ENCODE measurements at places on chromosomes 7 and 10.

DNA sequence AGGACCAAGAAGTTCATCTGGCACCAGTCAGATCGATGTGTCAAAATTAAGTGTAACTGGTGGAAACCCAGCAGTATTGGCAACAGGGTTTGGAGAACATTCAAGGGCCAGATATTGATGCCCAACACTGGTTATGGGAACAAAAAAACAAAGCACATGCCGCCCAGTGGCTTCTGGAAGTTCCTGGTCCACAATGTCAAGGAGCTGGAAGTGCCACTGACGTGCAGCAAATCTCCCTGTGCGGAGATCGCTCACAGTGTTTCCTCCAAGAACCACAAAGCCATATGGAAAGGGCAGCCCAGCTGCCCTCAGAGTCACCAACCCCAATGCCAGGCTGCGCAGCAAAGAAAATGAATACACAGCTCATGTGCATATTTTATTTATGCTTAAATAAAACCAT is 10.1 kb upstream of the C7orf33 start:
- DNase-seq = no peak

- DNase-seq = no peak
Observed at GRCh38 chr7:7596176-7596575, 29.5 kb downstream of the MIOS start.

DNA sequence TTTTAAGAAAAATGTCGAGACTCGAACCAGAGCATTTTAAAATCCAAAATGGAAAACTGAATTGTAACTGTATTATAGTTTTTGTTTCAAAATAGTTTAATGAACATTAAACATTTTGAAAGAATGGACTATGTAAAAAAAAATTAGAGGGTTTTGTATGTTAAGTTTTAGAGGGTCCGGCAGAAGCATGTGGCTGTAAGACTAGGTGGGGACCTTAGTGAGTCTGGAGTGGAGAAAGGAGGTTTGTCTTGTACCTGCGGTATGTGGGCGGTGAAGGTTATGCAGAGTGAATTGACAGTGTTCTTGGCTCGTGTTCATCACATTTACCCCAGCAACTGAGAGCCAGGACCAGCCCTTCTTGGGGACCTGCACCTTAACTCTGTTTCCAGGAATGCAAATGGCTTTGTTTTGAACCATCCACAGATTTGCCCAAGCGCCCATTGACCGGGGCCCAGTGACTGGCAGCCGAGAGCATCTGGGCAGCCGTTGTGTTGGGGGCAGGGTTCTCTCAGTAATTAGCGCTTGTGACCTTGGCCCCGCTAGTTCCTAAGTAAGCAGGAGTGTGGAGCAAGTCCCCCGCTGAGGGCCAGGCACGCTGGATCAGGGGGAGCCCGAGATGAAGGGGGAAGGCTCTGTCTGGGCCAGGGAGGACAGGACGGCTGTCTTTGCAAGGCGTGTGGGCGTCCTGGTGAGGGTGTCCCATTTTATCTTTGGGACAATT is 1.4 kb upstream of the KLF6 start:
- DNase-seq = no peak

DNA sequence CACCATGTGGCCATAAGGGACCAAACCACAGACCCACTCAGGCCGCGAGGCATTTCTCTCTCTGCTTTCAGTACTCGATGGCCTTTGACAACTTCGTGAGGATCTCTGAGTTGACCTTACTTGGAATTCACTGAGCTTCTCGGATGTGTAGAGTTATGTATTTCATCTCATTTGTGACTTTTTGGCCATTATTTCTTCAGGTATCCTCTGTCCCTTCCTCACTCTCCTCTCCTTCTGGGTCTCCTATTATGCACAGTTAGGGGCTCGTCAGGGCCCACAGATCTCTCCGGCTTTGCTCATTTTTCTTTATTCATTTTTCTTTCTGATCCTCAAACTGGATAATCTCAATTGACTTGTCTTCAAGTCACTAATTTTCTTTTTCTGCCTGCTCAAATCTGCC is 16.6 kb upstream of the FOXL3 start:
- no peak for DNase-seq

GRCh38 chr7:158662610-158663427 is 41.8 kb downstream of the NCAPG2 start:
- DNase-seq = no peak

DNA sequence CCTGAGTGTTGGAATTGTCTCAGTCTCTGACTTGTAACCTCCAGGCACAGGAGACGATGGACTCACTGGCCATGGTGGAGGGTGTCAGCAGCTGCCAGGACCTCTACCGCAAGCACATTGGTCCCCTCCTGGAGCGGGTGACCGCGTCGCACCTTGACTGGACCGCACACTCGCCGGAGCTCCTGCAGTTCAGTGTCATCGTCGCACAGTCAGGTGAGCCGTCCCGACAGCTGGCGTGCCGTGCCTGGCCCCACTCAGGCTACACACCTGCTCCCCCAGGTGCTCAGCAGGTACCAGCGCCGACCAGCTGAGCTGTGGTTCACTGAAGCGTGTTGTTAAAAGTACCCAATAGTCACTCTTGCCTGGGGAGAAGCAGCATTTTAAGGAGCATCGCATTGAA is 36.7 kb upstream of the PRKAR1B start:
- no peak for DNase-seq

DNA sequence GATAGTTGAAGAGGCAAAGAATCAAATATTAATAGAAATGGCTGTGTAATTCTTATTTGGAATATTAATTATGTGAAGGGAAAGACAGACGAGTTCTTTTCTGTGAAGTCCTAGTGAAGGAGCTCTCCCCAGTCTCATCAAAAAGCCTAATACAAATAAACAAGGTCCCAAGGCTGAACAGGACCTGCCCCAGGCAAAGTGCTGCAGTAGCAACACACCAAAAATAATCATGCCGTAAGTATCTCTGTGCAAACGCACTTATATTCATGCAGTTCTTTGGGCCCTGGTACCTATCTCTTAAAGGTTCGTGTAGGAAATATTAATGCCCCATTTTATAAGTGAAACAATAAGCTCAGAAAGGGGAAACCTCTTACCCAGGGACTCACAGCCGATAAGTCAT is 12.2 kb upstream of the CHST15 start:
- no peak for DNase-seq

GRCh38 chr7:94511718-94512117 is 2.1 kb downstream of the CASD1 start:
- DNase-seq = peak; percentile 22

DNA sequence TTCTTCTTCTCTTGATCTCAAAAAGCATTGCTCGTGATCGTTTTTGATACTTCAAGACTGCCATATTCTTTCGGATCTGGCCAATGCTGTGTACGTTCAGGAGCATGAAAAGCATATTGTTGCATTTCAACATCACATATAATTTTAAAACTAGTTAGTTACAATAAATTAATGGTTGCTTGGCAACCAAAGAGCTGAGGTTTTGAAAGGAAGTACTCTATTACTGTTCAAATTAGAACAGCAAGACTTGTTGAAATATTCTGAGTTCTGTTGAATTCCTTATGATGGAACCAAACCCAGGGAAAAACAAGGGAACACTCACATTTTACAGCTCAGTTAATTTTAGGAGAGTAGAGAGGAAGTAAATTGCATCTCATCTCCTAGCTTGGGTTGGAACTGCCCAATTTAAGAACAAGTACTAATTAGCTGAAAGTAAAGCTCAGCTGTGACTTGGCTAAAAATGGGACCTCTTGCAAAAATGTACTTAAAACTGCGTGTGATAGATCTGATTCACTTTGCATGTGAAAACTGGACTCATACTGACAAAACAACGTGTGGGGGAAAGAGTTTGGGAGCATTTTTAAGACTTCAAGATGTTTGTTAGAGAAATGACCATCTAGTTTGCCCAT is 21.2 kb downstream of the OR9A2 start:
- no peak for DNase-seq

DNA sequence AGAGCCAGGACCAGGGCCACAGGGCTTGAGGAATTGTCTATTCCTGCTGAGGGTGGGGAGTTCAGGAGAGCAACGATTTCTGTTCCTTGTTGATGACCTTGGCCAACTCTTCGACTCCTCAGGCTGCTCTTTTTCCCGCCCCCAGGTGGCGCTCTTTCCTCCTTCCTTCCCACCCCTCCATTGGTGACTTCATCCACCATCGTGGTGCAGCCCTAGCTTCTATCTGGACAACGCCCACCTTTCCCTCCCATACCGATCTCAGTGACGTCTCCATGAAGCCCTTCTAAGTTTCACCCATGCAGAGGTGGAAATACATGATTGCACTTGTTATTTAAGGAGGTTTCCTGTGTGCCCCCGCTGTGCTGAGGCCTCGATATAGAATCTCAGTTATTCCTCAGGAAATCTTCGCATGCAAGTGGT is 22.1 kb upstream of the CARD11 start:
- peak; percentile 3 for DNase-seq

- no peak for DNase-seq
Observed at GRCh38 chr10:31536302-31536701, 217.3 kb downstream of the ZEB1 start.

GRCh38 chr10:95384011-95384704 is 93.4 kb upstream of the PDLIM1 start:
- DNase-seq = no peak

DNA sequence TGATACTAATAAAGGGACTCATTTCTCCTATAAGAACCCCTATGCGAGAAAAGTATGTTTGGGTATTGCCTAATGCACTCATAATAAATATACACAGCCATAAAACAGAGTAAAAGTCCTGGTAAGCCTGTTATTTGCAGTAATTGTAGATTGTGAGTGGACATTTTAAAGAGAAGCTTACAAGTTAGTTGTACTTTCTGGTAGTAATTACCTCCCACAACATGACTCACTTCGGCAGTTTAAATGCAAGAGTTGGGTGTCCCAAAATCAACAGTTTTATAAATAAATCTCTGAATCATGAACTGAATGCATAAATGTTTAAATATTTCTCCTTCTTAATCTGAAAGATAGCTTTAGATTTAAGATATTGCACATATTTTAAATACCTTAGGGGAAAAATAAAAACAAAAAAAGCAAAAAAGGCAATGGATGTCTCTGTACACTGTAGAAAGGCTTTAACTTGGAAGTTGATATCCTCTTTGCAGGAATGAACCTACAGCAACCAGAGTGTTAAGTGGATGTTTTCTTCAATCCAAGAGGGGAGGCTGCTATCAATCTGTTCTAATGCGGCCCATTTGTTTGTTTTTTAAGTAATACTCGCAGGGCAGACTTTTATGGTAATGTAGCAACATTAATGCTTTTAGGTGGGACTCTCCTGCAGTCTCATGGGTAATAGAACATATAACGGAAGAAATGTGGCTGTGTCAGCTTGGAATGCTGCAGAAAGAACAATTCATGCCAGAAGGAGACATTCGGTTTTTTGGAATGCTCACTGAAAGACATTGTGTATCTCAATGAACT is 57.3 kb upstream of the ZEB1 start:
- DNase-seq = peak; percentile 93

DNA sequence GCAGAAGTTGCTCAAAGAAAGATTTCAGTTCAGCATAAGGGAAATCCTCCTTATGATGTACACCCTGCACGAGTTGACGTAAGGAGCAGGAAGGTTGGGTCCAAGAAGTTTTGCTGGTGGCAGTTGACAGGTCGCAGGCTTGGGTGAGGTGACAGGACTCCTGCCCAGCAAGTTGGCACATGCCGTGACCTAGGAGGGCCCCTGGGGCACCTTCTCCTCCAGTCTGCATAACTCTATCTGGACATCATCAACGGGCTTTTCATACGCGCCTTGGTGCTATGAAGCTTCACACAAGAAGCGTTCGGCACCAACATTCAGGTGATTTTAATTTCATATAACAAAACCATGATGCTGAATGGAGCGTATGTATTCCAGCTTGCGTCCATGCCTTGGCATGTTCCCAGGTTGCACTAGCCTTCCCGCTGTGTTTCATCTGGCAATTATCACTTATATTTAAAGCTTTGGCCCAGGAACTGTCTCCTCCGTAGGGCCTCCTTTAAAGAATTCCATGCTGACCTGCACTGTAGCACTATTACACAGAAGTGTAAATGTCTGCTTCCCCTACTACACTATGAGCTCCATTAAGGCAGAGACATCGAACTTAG is 651.6 kb upstream of the FOXK1 start:
- no peak for DNase-seq

GRCh38 chr7:96203786-96204185 is 118.1 kb downstream of the SLC25A13 start:
- no peak for DNase-seq

DNA sequence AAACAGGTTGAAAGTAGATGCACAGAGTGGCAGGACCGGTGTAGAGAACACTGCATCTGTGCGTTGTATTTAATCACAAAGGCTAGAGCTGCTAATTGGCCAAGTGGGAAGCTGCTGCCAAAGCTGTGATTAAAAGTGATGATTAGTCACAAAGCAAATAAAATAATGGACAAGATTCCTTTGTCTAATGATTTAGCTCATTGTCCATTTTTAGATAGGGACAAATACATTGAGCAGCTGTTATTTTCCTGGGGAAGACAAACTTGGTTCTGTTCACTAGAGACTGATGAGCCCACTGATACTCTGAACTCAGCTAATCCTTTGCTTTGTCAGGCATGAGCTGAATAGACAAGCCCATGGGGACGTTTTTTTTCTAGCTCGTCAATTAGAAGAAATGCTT is 19.7 kb downstream of the UBE3C start:
- DNase-seq = no peak

DNA sequence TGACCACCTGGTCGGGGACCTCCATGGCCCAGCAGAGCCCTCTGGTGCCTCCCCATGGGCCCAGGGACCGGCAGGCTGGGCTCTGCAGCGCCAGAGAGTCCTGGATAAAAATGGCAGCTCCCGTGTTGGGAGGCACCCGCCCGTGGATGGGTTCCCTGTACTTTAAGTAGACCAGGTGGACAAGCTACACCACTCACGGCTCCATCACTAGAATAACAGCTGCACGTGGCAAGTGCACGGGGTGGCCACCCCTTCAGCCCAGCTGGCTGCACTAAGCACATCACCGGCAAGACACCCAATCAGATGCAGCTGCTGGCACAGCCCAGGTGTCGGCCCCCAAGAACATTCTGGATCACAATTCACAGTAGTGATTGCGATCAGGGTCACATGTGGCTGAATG is 69.8 kb downstream of the DIP2C start:
- DNase-seq = no peak

DNA sequence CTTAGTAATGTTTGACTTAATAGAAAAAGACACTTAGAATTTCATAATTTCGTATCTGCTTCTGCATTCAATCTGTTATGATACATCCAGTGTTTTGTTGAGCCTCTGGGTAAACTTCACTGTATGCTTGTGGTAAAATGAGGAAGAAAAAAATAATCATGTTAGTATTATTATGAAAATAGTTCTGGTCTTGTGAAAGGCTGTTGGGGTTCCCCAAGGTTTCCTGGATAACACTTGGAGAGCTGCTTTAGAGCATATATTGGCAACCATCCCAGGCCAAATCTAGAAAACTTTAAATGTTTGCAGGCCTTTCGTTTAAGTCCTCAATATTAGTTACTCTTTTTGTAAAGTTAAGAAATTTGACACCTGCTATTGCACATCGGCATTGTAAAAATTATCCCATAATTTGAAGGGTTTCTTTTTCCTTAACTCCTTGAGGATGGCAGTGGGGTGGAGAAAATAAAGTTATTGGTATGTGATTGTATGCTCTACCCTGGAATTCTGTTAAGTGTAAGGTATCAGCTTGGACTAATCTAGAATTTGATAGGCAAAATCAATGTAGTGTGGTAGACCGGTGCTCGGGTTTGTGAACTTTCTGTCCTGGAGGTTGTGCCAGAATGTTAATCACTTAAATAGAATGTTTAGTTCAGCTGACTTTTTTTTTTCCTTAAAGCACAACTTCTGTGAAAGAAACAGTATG is 54.5 kb downstream of the WAC start:
- peak; percentile 23 for DNase-seq
